ENCODE measurements at places on chromosomes 11 and 22.
A peak's percentile ranks its signal among the peaks of the same experiment; 100 is the strongest.

DNA sequence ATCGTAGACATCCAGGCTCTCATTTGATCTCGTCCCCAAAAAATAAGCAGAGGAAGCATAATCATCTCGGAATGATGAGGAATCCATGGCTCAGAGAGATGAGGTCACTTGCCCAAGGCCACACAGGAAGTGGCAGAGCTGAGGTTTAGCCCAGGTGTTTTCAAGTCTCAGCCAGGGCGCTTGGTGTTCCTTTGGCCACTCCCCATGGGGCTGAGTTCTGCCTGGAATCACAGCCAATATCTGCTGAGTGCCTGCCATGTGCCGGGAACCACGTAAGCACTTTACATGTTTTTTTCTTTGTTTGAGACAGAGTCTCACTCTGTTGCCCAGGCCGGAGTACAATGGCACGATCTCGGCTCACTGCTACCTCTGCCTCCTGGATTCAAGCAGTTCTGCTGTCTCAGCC is 29.5 kb upstream of the MYH9 start:
- no peak for DNase-seq

DNA sequence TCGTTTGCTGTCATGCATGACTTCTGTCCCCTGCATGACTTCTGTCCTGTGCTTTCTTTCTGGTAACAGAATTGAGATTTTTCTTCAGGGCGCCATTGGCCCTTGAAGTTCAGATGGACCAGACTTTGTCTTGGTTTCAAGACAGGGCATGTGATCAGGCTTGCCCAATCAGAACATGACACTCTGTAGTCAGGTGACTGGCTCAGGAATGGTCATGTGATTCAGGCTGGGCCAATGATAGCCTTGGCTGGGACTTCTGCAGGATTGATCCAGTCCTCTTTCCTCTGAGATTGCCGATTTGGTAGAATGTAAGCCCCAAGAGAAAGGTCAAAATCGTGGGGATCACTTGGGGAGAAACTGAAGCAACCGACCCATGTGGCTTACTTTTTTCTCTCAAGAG is 90.5 kb upstream of the ALX4 start:
- no peak for DNase-seq

GRCh38 chr22:30116362-30117117 is 36.3 kb downstream of the HORMAD2 start:
- DNase-seq, result no peak

DNA sequence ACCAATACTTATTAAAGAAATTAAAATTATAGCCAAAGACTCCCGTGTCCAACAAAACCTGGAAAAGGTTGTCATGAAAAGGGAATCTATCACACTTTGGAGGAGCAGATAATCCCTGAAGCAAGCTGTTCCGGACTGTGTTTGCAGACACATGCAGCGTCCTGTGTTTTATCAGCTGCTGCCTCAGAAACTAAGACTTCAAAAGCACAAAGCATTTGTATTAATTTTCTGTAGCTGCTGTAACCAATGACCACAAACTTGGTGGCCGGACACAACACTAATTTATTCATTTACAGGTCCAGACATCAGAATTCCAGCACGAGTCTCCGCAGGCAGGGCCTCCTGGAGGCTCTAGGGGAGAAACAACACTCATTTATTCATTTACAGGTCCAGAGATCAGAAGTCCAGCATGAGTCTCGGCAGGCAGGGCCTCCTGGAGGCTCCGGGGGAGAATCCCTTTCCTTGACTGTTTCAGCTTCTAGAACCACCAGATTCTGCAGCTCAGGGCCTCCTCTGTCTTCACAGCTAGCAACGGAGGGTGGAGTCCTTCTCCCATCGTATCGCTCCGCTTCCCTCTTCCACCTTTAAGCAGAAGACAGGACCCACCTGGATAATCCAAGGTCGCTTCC is 465.3 kb downstream of the BRD1 start:
- DNase-seq, result no peak

DNA sequence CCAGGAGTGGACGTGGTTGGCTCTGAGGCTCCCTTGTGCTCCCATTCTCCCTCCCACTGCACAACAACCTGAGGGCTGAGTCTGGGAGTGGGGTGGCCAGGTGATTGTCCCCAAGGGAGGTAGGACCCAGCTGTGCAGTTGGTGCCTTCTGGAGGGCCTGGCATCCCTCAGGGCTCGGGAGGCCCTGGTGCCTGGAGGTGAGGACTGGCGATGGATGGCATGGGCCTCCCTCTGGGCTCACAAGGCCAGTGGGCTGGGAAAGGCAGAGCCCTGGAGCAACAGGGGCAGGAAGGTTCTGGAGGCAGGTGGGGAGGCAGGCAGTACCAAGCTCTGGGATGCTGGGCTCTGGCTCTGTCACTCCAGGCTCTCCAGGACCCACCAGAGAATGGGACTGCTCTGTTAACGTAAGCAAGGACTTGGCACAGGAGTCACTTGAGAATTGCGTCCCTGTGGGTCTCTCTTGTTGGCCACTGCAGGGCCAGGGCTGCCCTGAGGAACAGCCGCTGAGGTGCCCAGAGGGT is 114.2 kb downstream of the KCNQ1OT1 start:
- DNase-seq, result no peak

DNA sequence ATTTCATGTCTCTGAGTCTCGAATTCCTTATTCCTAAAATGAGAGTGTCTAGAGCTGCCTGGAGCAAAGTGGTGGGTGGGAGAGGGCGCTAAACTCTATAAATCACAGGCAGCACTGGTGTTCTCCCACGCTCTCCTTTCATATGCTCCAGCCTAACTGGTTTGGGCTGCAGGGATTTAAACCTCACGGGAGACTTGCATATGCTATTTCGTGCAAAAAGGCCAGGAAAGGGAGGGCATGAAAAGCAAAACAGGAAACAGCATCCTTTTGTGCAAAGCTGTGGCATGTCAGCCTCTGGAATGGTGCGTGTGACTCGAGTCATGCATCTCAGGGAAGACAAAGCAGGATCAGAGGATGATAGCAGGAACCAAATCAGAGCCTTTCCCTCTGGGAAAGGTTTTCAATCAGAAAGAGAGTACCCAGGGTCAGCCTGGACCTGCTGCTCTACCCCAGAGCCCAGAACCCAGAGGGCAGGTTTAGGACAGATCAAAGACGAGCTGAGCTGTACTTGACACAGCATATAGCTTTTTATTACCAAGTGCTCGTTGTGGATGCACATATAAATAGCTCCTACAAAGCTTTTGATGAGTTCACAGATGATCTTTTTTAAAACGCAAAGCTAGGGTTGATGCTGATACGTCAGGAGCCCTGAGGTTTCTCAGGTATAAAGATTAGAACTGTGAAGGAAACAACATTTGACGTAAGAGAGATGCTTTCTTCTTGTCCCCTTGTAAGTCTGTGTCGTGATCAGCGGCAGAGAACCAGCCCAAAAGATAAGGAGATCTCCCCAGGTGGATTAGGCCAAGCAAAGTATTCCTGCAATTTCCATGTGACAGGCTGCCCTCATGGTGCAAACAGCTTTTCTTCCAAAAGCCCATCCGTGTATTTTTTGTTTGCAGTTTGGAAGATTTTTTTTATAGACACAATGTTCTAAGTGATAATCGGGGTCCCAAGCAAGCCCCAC is 46.2 kb upstream of the YWHAH start:
- no peak for DNase-seq

DNA sequence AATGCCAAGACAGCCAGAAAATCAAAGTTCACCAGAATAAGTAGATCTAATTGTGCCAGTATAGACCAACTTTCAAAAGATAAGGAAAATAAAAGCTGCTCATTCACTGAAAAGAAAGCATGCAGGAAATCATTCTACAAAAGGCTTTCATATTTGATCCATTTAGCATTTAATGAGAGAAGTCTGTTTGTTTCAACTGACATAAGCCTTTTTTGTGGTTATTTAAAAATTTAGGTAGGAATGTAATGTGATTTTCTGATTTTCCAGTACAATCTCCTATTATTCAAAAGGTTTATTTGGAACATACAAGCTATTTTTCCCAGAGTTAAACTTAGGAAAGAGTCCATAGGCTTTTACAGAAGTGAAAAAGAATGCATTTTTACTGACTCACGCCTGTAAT is 92.7 kb downstream of the SBF2 start:
- DNase-seq, result no peak

DNA sequence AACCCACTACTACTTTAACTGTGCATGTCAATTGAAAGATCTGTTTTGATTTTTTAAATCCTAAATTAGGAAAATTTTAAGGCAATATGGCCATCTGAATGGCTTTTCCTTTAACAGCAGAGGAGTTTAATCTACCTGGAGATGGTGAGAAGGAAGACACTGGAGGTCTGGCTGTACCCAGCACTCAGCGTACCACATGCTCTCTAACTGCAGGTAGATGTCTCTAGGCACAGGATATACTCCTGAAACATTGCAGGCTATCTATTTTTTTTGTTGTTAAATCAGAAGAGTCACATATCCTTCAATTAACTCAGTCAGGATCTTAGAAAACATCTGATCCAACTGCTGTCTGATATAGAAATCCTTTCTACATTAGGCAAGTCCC is 17.3 kb upstream of the CASTOR1 start:
- no peak for DNase-seq

DNA sequence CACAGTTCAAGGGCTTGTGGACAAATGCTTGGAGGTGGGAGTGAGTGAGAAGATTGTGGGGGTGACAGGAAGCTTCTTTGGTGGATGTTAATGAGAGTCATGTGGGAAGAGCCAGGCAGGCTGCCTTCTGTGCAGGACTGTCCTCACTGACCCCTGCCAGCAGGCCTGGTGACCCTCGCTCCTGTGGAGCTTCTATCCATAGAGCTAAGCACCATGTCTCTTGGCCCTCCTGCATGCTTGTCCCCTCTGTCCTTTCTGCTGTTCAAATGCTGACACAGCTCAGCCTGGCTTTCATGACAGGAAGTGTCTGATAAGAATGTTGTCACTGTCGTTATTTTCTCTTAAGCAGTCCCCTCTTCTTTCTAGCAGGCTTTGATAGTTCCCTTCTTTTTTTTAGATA is 37.6 kb downstream of the NAT10 start:
- DNase-seq, result no peak

DNA sequence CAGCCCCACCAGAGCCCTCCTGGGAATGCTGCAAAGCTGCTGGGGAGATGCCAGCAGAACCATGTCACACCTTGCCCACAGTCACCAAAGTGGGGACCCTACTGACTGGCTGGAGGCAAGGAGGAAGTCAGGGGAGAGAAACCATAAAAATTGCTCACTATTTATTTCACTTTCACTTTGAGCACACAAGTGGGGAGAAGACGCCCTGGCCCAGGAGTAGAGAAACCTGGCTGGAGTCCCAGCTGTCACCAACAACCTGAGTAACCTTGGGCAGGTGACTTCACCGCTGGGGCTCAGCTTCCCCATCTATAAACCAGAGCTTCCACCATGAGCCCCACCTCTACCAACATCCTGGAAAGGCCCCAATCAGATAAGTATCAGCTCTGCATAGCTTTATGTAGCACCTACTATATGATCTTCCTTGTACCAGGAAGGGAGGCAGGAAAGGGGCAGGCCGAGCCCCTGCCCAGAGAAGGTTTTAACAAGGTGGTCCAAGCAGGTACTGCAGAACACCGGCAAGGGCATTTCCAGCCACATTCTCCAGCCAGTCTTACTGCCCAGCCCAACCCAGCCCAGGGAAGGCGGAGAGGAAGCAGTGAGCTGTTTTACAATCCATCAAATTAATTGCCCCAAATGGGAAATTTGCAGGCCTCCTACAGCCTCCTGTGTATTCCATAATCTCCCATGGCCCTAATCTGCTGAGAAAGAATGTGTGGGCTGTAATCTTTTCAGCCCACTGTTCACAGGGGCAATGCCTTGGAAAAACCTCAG is 27.6 kb downstream of the PLEKHA7 start:
- peak; percentile 17 for DNase-seq

DNA sequence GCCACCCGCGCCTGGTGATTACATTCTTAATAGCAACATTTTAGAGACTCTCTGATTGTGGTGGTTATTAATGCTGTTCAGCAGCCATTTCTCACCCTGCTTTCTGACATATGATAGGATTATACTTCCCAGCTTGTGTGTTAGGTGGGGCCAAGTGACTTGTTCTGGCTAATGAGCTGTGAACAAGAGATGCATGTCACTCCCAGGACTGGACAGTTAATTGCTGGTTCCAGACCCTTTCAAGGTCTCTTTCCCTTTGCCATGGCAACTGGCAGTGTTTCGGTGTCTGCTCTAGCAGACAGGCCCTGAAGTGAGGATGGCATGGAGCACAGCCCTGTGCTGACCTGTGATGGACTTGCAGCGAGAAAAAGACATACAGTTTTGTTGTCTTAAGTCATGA is 8.9 kb upstream of the PTPRJ start:
- no peak for DNase-seq

GRCh38 chr11:59866836-59867235 is 549 bp upstream of the TCN1 start:
- DNase-seq, result no peak

- DNase-seq, result no peak
Observed at GRCh38 chr11:131350872-131351271, 19.5 kb upstream of the NTM start.

DNA sequence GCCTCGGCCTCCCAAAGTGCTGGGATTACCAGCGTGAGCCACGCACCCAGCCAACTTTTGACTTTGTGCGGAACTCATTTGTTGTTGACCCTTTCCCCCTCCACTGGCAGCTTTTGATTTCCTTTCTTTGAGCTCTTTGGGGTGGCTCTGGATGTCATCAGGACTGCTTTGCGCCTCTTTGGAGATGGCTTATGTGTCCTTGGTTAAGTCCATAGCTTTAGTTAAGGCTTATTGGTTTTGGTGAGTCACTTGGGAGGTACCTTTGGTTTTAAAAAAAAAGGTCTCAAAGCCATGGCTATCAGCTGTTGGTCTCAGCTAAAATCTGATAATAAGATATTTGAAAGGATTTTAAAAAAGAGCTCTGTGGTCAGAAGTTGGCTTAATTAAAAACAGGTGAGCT is 5.1 kb upstream of the ARSA start:
- no peak for DNase-seq

GRCh38 chr11:112172362-112172994 is 2.8 kb upstream of the BCO2 start:
- no peak for DNase-seq

- DNase-seq, result no peak
Observed at GRCh38 chr11:20839231-20839630, 169.8 kb downstream of the NELL1 start.

DNA sequence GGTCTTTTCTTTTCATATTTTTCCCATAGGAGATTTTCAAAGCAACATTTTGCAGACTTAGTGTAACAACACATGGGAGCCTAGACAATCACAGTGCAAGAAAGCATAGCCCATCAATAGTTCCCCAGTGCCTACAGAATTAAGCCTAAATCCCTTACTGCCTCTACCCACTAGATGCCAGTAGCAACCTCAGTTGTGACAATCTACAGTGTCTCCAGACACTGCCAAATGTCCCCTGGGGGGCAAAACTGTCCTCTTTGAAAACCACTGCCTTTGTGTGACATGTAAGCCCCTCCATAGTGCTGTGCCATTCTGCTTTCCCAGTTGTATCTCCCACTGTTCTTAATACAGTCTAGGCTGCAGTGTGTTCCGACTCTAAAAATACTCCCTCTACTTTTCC is 1329.0 kb downstream of the LRRC4C start:
- no peak for DNase-seq
